ENCODE measurements at places on chromosomes 12 and 14.

DNA sequence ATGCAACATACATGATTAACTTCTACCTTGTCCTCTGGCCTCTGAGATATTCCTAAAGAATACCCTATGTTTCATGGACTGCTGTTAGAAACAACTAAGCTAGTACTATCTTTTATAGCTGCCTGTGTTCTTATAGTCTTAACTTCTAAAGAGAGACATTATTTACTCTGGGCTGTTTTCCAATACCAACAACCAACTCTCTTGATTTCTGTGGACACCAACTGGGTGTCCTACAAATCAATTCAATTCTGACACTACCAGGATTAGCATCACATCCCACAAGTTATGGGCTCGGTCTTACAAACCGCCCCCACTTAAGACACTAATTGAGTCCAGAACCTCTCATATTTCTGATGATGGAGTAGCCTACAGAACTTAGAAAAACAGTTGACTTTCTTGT, 8.3 kb downstream of the XPOT start:
- no peak for DNase-seq

DNA sequence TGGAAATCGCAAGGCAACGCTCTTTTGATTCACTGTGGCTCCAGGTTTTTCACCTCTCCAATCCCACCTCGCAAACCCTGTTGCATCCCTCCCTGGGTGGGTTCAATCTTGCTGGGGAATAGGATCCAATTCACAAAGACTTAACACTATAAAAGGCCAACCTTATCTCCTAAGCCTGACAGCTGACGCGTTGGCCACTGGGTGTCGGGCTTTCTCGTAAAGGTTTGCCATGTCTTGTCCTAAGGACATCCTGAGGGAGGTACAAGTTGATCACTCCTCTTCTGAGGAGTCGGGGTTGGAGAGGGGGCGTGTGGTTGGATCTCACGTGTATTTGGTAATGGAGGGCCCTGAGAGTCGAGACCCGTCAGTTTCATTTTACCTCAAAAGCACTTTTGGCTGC, 112.6 kb upstream of the FZD10 start:
- DNase-seq: no peak

- no peak for DNase-seq
Measured at GRCh38 chr14:50741567-50741966, 73.5 kb upstream of the SAV1 start.

GRCh38 chr12:38424436-38424835, 107.9 kb downstream of the ALG10B start:
- DNase-seq: no peak

GRCh38 chr14:101458741-101459550, 102.3 kb upstream of the DIO3 start:
- DNase-seq: peak; percentile 38

DNA sequence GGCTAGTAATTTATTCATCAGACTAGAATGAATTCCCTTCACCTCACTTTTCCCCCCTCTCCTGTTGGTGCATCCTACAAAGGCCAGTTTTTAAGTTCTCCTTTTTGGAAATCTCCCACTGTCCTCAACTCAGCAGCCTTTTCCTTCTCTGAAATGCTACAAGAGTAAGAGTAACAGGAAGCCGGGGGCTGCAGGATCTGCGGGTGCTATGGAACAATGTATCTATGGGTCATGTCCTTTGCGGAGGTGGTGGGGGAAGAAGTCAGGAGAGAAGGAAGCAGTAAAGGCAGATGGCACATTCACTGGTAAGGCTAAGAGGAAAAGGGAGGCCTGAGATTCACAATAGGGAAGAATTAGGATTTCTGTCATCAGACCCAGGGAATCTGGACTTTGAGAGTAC, 22.2 kb upstream of the TESC start:
- no peak for DNase-seq

GRCh38 chr12:89370850-89371249, 18.5 kb upstream of the DUSP6 start:
- DNase-seq: no peak

DNA sequence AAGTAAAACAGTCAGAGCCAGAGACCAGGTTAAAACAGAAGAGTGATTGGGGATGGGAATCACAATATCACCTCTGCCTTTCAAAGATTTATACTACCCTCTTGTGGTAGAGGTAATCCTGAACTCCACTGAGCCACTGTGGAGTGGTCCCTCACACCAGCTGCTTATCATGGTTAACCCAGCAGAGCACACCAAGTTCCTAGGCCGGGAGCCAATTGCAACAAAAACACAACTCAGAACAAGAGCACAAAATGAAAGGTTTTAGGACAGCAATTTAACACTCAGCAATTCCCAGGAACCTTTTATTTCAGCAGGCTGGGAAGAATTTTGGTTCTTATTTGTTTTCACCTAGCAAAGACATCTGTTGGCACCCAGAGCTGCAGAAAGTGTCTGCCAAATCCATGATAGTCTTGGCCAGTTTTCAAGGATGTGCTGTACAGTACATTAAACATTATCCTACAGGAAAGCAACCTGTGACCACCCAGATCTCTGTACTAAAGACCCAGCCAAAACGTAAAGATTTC, 220.5 kb upstream of the ATXN7L3B start:
- DNase-seq: no peak

- DNase-seq: no peak
Measured at GRCh38 chr14:53412819-53413675, 259.9 kb upstream of the DDHD1 start.

GRCh38 chr12:29706311-29706710, 77.4 kb downstream of the TMTC1 start:
- DNase-seq: no peak

DNA sequence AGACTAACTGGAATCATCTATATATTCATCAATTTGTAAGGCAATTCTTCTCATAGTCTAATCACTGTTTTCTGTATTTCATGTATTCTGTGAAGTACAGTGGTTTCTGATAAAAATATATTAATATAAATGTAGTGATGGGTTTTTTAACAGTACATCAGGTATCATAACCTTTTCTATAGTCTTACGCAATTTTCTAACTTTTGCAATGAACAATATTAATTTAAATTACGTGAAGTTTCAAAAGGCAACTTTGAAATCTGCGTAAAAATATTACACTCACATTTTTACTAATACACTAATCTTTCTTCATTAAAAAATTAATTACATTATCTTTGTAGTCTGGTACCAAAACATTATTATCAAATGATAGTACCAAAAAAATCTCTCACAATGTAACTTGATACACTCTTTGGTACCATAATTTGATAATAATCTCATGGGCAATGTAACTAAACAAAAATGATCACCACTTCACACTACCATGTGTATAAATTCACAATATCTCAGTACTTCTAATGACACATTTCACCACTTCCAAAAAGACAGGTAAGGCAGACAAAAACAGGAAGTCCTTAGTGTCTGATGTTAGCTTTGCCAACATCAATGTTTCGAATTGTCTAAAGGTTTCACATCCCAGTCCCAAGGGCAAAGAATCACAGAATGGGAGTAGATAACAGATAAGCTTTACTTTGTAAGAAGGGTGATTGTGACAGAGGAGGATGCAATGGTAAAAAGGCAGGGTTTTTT, 8.7 kb downstream of the DNAI7 start:
- DNase-seq: no peak

GRCh38 chr12:3172124-3173007, 95.2 kb downstream of the TSPAN9 start:
- DNase-seq: no peak

DNA sequence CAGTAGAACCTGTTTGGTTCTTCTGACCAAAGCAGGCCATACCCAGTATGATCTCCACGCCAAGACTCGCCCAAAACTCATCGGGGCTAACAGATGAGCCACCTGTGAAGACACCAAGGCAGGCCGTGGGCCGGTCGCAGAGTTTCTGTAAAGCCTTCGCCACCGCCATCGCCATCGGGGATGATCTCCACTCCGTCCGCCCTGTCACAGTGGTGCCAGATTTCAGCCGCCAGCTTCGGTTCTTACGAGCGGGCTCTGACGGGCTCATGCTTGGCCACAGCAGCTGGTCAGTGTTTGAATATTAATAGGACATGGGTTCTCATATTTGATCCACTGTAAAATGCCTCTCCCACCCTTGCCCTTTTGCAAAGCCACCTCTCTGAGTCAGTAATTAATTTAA, 113.2 kb upstream of the TMEM132D start:
- DNase-seq: no peak

GRCh38 chr14:78316786-78317185, 146.6 kb downstream of the NRXN3 start:
- DNase-seq: no peak

DNA sequence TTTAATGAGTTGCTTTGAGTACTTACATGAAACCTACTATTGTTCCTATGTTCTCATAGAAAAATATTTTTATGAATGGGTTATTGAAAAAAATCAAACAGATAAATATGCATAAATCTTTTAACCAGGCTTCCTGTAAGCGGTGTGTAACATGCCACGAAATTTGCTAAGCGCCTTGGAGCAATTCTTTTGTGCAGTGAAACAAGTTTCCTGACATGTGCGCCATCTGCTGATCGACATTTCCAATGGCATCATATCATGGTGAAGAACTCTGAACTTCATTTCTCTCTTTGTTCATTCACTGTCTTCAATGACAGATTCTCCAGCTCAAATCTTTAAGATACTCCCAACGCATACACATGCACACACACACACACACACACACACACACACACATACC, 145.6 kb upstream of the NAV3 start:
- no peak for DNase-seq

DNA sequence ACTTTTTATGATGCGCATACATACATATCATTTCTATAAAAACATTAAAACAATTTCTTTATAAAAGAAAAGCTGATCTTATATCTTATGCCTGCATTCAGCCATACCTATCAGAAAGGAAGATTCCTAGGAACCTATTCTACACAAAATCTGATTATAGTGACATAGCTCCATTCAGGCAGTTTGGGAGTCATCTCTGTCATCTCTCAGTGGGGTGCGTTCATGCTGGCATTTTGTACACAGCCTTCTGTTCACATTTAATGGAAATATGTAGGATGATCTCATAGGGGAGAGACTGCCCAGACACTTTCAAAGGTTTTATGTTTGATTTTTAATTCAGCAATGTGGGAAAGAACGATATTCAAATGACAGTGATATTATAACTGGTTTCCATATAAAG, 52.9 kb downstream of the ATL1 start:
- DNase-seq: no peak

DNA sequence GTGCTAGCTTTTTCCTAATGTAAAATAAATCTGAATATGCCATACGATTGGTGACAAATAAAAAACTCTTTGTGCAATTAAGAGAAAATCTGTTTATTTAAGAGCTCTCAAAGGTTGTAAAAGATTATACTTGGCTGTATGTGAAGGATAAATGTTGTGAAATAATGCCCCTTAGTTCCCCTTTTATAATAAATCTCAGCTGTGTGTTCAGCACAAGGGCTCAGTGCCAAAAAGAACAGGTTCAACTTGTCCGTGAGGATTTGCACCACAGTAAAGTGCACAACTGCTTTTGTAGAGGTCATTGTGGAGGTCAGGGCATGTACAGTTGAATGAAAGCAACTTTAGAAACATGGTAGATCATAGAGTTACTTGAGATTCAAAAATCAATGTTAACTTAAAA, 118.6 kb downstream of the TRMT5 start:
- no peak for DNase-seq

DNA sequence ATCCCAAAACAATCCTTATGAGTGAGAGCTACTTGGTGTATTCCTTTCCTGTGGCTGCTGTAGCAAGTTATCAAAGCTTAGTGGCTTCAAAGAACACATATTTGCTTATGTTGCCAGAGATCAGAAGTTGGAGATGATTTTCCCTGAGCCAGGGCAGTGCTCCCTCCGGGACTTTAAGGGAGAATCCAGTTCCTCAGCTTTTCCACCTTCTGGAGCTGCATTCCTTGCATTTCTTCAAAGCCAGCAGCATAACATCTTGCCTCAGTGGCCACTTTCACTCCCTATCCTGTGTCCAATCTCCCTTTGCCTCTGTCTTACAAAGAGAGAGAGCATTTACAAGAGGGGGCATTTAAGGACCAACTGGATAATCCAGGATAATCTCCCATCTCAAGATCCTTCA, 33.7 kb downstream of the P2RX7 start:
- DNase-seq: no peak

DNA sequence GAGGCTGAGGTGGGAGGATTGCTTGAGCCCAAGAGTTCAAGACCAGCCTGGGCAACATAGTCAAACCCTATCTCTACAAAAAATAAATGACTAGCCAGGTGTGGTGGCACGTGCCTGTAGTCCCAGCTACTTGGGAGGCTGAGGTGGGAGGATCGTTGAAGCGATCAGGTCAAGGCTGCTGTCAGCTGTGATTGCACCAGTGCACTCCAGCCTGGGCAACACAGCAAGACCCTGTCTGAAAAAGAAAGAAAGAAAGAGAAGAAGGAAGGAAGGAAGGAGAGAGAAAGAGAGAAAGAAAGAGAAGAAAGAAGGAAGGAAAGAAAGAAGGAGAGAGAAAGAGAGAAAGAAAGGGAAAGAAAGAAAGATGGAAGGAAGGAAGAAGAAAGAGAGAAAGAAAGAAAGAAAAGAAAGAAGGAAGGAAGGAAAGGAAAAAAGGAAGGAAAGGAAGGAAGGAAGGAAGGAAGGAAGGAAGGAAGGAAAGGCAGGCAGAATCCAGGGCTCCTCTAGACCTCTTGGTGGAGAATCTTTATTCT, 71.5 kb upstream of the FBRSL1 start:
- no peak for DNase-seq

DNA sequence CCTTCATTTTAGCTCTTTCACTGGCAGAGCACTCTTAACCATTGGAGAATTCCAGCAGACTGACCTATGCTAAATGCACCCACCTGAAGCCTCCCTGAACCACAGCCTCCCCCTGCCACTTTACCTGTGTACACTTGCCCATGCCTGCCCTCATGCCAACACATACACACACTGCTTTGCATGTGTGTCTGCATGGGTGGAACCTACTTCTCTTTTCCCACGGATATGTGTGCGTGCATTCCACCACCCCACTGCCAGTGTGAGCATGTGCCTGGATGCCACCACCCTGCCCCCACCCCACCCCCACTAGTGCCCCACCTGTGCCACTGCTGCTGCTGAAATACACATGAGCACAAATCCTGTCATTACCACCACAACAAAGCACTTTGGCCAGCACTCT, 49.5 kb upstream of the EEA1 start:
- no peak for DNase-seq

DNA sequence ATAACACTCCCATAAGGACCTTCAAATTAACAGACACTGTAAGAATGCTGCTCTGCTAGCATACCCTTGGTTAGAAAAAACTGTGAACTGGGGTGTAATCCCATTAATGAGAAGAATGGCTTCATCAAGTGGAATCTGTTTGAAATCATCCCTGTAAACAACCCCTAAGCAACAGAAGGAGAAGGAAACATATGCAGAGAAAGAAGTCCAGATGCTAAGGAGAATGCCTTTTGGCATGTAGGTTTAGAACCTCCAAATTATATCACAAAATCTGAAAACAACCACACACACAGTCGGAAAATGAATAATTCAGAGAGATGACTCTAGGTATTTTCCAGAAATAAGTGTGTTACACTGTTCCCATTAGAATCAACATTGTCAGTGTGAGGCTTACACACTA, 140.2 kb downstream of the NUAK1 start:
- DNase-seq: no peak

DNA sequence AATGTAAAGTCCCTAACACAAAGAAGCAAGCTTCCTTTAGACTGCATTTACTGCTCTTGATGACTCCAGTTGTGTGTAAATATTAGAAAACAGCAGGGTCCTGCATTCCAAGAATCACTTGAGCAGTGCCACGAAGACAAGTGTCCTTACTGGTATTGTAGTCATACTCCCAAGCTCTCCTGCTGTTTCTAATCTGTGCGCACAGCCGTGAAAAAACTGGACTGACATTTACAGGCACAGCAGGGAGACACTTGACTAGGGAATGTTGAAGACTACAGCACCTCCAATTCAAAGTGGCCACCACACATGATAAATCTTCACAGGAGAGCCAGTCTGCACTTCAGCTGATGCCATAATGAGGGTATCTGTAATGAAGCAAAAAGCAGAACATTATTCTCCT, 91.4 kb downstream of the VRK1 start:
- DNase-seq: no peak

All from Peyer's patch (tissue), 4 donors.